ENCODE measurements at places on chromosomes 12 and 14.

DNA sequence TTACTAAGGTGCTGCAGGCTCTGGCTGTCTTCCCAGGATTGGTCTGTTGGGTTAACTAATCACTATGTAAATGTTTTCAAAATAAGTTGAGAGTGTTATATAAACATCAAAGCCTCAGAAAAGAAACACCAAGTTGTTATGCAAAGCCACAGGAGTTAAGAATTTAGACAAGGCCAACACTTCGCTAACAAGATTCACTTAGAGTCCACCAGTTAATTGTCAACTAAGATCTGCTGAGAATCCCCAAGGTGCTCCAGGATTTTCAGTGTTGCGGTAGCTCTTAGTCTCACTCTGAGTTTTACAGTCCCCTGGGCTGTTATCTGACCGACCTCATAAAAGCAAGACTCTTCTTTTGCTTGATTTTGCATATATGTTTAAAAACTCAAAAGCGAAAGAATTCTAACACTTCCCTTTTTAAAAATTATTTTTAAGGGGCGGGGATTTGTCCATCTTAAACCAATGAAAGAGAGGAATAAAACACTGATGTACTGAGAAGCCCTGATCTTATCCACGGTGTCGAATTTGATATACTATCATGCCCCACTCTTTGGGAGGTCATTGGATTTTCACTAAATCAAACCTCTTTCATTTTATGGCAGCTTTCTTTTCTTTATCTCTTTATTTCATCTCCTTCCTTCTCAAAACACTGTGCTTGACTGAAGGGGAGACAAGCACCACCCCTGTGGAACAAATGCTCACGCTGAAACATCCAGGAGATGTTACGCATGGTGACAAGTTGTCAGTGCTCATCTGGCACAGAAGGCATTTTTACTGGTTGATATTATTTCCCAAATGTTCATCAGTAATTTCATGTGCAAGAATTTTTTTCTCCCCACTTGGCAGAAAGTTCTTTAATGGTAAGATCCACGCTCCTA lies 7.0 kb downstream of the NIN start:
- no peak for DNase-seq

- DNase-seq = peak; percentile 54
These were observed 11.4 kb upstream of the ASCL1 start for GRCh38 chr12:102946042-102946441.

- DNase-seq = no peak
These were observed 102.3 kb upstream of the DIO3 start for GRCh38 chr14:101458741-101459550.

- DNase-seq = no peak
These were observed 61.6 kb upstream of the PSMC1 start for GRCh38 chr14:90194706-90195105.

GRCh38 chr12:89059056-89059455 lies 293.2 kb downstream of the DUSP6 start:
- DNase-seq = no peak

DNA sequence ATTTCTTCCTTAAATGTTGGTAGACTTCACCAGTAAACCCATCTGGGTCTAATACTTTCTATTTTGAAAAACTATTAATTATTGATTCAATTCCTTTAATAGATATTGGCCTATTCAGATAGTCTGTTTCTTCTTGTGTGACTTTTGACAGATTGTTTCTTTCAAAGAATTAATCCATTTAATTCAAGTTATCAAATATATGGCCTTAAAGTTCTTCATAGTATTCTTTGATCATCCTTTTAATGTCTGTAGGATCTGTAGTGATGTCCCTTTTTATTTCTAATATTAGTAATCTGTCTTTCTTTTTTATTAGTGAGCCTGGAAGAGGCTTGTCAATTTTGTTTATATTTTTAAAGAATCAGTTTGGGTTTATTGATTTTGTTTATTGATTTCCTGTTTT lies 190.0 kb downstream of the SLC38A4 start:
- no peak for DNase-seq

DNA sequence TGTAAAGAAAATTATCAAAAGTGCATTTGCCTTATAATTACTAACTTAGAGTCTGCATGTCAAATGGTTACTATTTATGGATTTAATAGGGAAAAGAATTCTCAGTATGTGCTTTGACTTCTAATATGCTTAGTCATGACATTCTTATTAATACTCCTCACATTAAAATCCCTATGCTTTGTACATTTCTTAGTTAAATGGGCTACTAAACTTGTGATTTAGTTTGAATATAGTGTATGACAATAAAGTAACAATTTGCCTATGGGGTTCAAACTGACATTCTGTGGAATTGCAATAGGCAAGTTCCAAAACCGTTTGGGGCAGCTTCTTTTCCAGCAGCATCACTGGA lies 361.9 kb upstream of the TMTC1 start:
- DNase-seq = no peak

DNA sequence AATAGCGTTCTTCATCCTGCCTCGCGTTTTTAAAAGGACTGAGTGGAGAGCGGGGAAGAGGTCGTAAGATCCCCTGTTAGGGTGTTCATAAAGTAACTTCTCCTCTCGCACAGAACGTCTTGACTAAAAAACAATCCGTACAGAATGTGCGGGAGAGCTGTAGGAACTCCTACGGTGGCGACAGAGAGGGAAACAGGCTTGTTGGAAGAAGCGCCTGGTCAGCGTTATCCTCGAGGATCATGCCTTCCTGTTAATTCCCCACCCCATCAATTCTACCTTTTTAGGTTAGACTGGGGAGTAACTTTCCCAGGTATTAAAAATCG lies 399 bp upstream of the WASHC4 start:
- DNase-seq = peak; percentile 47

- peak; percentile 56 for DNase-seq
These were observed 69.5 kb upstream of the DICER1 start for GRCh38 chr14:95226801-95227200.

DNA sequence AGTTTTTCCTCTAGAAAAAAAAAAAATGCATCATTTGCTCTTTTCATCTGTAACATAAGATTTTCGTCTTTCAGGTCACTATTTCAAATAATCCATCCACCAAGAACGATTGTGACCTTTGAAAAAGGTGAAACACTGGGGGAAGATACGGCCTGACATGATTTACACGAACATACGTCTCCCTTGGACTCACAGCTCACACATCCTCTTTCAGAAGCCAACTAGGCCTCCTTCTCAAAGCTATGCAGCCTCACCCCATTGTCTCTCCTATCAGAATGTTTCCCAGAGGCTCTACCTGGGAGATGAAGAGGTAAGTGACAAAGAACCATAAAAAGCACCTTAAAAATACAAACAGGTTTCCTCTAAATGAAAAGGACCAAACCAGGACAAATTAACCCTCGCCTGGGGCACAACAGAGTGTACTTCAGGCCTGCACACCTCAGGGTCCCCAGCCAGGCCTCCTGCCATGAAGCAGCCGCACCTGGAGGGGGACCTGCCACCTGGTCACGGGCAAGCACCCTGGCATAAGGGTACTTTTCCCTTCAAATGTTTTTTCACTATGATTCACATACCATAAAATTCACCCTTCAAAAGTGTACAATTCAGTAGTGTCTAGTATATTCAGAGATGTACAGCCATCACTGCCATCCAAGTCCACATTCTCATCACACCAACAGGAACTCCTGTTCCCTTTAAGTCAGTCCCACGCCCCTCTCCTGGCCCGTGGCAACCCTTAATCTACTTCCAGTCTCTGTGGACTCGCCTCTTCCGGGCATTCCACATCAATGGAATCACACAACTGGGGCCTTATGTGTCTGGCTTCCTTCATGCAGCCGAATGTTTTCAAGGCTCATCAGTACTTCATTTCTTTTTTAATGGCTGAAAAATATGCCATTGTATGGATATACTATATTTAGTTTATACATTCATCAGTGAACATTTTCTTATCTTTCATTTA lies 5.4 kb downstream of the SLC15A4 start:
- DNase-seq = no peak

DNA sequence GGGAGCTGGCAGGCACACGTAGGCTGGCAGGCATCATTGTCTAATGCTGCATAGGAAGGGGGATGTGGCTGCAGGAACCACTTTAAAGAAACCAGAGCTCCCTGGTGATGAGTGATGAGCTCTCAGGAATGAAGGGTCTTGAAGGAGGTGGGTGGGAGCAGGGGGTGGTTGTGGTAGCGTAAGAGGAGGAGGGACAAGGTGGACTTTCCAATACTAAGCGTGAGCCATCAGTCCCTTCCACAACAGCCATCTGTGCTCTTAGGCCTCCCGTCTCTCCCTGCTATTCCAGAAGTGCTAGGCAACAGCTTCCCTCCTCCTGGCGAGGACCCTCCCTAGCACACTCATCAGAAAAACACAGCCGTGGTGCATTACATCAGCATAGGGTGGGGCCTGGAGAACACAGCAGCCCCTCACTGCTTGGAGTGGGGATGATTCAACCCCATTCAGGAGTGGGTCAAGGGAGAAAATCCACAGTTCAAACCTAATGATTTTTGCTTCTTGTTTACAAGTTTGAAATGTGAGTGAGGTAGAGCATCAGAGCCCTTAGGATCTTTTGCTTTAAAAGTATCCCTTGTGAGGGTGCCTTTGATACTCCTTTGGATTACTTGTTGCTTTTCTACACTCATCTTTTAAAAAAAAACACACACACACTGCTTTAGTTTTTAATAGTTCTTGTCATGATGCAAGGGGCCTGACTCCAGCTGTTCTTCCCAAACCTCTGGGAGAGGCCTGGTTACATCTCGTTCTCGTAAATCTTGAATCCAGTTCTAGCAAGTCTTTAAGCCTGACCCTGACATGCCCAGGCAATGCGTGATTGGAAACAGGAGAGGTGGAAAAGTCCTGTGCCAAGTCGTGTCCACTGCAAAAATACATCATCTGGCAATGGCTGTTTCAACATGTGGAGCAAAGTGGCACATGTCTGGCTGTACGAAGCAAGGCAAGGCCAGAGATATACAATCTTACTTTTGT lies 356.4 kb upstream of the DDHD1 start:
- DNase-seq = no peak

DNA sequence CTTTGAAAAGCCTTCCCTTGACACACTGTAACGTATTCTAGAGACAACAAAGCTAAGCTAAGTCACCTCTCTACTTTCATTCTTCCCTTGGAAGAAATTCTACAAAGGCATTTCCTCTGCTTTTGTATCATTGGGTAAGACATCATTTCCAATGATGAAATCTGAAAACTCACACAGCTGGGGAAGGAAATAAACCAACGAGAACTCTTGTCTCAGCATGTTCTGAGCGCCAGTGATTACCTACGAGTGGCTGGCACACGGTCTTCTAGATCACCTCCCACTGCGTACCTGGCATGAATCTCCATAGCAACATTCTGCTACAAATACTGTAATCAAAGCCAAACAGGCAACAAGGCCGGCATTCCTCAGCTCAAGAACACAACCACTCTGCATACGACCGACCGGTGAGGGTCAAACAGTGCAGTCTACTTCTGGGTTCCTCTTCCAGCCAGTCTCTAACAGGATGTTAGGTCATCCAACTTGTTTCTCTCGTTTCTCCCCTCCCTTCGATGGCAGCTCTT lies 7.6 kb downstream of the VPS37B start:
- peak; percentile 71 for DNase-seq

DNA sequence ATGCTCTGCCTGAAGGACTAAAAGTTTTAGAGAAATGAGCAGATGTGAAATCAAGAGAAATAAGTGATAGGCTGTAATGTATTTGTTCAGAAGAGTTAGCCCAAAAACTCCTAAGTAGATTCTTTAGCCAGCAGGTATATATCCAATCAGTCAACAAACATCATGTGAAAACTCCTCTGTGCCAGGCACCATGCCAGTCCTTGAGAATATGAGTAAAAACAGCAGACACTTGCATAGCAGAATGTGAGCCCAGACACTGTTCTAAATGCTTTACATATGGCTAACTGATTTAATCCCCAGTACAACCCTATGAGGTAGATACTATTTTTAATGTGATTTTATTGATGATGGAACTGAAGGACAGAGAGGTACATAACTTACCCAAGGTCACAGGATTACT lies 329.8 kb downstream of the PAWR start:
- DNase-seq = no peak

GRCh38 chr14:69666690-69667211 lies 55.4 kb downstream of the SUSD6 start:
- DNase-seq = no peak

- no peak for DNase-seq
These were observed 12.7 kb downstream of the EPS8 start for GRCh38 chr12:15776532-15776931.

DNA sequence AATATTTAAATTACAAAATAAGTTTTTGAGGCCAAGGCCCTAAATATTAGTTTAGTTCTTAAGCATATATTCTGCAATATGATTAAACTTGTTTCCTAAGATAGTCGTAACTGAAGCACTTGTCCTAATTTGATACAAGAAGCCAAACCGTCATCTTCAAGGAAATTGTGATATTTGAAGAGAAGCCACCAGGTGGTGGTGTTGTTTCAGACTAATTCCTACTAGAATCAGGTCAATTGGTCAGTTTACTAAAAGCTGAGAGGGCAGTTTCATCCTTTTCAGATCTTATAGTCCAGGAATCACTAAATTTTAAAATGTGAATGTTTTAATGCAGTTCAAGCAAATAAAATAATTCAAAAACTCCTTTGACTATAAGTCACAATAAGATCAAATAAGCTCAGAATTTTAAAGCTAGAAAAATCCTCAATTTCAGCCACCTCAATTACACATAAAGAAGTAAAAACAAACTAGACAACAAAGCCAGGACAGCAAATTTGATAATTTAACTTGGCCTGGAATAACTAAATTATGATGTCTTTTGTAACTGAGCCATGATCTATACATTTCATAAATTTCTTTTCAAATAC lies 7.1 kb upstream of the ARL1 start:
- peak; percentile 29 for DNase-seq

GRCh38 chr12:64058541-64059265 lies 163.4 kb downstream of the KICS2 start:
- no peak for DNase-seq

- DNase-seq = no peak
These were observed 10.8 kb downstream of the PLA2G1B start for GRCh38 chr12:120316798-120317223.

DNA sequence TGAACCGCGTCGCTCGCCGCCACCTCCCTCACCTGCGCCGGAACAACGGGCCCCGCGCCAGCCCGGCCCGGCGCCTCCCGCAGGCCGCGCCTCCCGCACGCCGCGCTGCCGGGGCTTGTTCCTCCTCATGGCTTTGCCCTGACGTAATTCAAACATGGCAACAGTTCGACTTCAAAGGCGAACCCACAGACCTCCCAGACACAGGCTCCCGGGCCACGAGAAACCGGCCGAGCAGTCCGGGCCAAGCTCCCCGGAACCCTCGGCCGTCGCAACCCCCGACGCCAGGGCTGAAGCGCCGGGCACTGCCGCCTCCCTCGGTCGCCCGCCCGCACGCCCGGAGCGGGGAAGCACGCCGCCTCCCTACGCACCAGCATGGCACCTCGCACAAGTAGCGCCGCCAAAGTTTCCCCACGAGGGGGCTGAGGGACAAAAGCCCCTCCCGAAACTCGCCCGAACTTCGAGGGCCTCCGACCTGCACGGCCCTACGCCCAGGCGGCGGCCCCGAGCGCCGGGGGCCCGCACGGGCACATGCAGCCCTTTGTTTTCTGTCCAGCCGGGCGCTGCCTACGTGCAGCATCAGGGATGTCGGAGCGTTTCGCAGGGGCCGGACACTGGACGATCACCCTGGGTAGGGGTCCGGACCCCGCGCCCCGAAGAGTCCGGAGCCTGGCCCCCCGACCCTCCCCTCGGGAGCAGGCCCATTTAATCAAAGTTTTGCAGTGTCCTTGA lies 1.7 kb downstream of the SINHCAF start:
- DNase-seq = peak; percentile 62

- no peak for DNase-seq
These were observed 115.5 kb upstream of the PARP11 start for GRCh38 chr12:3988519-3989217.

- no peak for DNase-seq
These were observed 72.0 kb downstream of the NUMB start for GRCh38 chr14:73386342-73386741.

All from NCI-H1105 (cell line).